ENCODE measurements at places on chromosomes 2 and 18. TPM values are rescaled to one million over a fixed set of nuclear protein-coding genes. Genes with fewer than 3 reads are reported as not detected.

KCNG2 gene
- 0.84 TPM for total RNA-seq

CNGA3 gene
- not detected for total RNA-seq

DGUOK gene
- total RNA-seq = 50.0 TPM

MLPH gene
- 64.2 TPM for total RNA-seq

HOXD10 gene
- total RNA-seq = 0.39 TPM

AMER3 gene
- not detected for total RNA-seq

FAM161A gene
- total RNA-seq = 6.1 TPM

SP100 gene
- total RNA-seq = 122 TPM

CPS1 gene
- 7.2 TPM for total RNA-seq

LINC00305 gene
- total RNA-seq = not detected

- no peak for DNase-seq
These were observed 618 bp downstream of the POLR2D start for GRCh38 chr2:127857265-127857808.

DNA sequence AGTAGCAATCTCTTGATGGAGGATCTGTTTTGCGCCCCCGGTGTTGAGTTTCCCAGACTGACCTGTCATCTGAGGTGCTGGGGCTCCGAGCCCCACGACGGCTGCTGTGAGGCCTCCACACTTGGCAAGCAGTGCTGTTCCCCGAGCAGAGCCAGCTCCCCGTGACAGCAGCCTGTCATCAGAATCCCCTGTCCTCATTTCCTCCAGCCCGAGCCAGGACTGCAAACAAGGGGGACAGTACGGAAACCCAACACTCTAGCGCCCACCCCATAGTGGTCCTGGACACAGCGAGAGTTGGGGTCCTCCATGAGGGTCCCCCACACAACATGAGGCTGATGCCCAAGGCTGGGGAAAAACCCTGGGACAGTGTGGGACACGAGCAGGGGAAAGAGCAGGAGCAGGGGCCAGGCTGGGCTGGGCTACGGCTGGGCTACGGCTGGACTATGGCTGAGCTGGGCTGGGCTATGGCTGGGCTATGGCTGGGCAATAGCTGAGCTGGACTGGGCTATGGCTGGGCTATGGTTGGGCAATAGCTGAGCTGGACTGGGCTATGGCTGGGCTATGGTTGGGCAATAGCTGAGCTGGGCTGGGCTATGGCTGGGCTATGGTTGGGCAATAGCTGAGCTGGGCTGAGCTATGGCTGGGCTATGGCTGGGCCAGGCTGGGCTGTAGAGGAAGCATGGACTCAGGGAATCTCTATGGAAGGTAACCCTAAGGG lies 1.5 kb upstream of the KLHL30 start:
- peak; percentile 18 for DNase-seq

- no peak for DNase-seq
These were observed 11.8 kb downstream of the CNDP2 start for GRCh38 chr18:74507927-74508326.

DNA sequence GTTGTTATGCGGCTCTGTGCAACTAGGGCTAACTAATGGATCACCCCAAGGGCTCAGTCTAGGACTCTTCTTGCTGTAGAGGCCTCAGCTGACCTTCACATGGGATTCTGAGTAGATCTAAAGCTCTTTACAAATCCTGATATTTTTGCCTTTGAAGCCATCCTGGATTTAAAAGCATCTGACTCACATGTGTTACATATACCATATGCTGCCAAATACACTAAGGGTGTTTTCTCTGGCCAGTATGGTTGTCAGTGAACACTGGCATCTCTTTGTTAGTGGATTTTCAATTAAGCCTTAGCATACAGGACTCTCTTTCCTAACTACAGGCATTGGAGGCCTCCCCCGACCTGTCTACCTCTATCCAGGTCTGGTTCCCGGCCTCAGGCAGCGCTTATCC lies 992.8 kb upstream of the FANCL start:
- DNase-seq = no peak

GRCh38 chr2:189171956-189172609 lies 7.5 kb downstream of the COL5A2 start:
- DNase-seq = no peak

DNA sequence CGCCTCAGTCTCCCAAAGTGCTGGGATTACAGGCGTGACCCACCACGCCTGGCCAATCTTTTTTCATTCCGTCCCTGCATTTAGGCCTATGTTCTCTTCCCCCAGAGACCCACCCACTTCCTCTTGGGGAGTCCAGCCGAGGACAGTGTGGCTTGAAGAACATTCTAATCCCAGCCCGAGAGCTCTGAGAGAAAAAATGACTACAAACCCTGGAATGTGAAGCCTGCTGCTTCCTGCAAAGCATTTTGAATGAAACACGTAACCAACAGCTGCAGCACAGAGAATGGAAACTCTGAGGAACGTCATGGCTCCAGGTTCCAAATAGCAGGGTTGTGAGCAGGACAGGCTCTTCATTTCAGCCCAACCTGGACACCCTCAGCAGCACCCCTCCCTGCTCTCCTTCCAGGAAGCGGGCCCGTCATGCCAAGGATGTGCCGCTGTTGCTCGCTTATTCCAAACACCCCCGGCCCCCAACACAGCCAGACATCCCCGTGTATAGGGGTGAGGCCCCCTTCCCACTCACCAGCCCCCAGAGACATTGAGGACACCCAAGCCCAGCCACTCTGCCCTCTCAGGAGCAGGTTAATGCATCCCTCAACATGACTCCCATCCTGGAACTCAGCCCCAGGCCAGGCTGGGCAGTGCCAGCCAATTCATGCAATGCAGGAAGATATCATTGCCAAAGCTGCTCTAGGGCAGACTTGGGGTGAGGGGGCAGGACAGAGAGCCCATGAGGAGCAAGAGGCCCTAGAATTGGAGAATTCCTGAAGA lies 139.8 kb downstream of the ZFP36L2 start:
- DNase-seq = peak; percentile 52

DNA sequence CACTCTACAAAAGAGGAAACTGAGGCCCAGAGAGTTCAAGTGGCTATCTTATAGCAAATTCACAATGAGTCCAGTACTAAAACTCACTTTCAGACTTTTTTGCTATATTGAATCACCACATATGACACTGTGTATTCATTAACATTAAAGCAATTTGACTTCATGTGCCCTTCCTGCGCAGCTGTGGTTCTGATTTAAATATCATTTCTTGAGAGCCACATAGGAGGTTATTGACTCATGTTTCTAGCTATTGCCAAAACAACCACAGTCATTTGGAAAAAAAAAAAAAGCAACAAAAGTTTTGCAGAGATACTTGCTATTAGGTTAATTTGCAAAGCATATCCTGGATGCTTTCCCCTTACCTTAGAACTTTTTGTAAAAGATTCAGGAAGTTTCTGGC lies 341.2 kb downstream of the PIK3C3 start:
- no peak for DNase-seq

DNA sequence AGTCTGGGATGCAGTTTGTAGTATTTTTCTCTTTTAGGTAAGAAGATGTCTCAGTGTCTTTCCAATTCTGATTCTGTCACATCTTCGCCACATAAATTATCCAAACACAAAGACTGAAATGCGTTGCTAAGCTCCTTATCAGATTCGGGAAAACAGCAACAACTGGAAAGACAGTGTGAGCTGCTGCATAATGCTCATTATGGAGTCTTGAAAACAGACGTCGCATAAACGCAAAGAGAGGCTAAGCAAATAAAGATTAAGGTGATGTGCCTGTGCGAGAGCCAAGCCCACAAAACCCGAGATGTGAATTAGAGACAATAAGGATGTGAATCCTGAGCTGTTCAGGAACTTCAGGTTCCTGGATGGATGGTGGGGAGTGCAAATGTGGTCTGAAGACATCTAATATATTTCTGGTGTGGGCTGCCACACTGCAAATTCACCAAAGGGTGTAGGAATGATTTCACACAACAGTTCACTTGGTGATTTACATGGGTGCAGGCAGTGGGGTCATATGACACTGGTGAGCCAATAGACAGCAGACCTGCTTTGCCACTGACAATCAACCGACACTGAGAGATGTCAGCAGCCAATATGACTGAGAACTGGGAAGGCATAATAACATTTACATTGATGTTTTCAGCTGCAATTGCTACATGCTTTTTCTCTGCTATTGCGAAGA lies 195.8 kb downstream of the MTX2 start:
- no peak for DNase-seq

GRCh38 chr2:178976351-178976750 lies 73.6 kb downstream of the CCDC141 start:
- no peak for DNase-seq

- DNase-seq = no peak
These were observed 240.9 kb downstream of the MYCN start for GRCh38 chr2:16181062-16181740.

GRCh38 chr2:25309402-25309801 lies 32.3 kb downstream of the DNMT3A start:
- no peak for DNase-seq

GRCh38 chr2:153543635-153544071 lies 65.1 kb upstream of the RPRM start:
- DNase-seq = no peak

DNA sequence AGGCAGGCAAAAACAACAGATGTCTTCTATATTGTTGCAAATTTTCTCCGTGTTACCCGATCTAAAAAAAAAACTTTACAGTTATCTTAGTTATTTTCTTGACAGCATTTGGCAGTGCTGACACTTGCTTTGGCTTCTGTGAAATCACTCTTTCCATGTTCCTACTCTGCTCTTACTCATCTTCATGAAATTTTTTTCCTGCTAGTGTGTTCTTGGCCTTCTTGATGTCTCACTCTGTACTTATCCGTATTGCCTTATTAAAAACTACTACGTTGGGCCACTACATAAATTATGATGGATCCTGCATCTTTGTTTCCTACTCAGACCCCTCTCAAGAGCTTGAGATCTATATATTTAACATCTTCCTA lies 134.4 kb downstream of the IKZF2 start:
- DNase-seq = no peak

GRCh38 chr2:105886687-105887086 lies 142.0 kb downstream of the NCK2 start:
- no peak for DNase-seq

All from tibial nerve (tissue), 4 donors.